ENCODE measurements at places on chromosomes 2 and 18.
A peak's percentile ranks its signal among the peaks of the same experiment; 100 is the strongest.

DNA sequence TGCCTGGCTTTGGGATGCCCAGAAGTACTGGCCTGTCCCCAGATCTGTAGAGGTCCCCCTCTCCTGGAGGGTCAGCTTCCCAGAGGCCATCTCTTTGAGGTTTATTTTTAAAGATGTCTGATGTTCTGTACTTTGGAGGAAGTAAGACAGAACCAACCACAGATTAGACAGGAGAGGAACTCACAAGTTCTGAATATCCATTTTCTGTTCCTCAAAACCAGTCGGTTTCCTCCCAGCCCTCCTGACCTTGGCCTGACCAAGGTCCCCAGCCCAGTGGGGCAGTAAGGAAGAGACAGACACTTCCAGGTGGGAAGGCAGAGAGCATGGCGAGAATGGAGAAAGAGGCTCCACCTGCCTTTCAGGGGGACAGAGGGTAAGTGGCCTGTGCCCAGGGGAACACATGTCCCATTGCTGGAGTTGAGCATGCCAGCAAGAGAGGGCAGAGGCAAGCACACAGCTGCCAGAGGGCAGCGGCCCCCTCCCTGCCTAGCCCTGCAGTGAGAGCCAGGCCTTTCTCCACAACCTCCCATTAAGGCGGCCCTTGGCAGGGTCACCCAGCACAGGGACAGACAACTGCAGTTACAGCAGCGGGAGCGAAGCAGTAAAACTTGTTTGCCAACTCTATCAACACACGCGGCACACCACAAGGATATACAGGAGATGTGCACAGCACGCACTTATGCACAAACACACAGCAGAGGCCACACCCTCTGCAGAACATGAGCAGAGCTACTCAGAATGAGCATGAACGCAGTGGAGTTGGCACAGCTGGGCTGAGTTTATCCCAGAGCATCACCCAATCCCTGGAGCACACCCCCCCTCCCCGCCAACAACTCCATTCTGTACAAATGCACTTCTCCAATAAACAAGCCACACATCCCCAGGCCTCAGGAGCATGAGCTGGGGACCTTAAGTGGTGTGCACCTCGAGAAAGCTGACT, 18.5 kb upstream of the SEMA4C start:
- peak; percentile 89 for DNase-seq

- DNase-seq: no peak
Measured at GRCh38 chr2:119066272-119066804, 92.2 kb downstream of the C1QL2 start.

DNA sequence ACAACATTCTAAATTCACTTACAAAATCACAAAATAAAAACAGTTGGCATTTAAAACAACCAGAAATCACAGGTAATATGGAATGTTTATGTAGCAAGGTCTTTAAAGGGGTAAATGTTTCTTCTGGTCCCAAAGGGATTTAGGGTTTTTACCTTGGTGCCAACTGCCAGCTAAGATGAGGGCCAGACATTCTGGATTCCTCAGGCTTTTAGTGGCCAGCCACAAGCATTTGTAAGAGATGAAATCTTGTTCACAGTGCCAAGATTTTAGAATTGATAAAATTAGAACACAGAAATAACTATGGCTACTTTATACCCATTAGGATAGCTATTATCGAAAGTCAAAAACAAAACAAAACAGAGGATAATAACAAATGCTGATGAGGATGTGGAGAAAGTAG, 60.4 kb upstream of the CDKL4 start:
- DNase-seq: no peak

GRCh38 chr2:12649602-12650400, 66.9 kb upstream of the TRIB2 start:
- DNase-seq: peak; percentile 10

DNA sequence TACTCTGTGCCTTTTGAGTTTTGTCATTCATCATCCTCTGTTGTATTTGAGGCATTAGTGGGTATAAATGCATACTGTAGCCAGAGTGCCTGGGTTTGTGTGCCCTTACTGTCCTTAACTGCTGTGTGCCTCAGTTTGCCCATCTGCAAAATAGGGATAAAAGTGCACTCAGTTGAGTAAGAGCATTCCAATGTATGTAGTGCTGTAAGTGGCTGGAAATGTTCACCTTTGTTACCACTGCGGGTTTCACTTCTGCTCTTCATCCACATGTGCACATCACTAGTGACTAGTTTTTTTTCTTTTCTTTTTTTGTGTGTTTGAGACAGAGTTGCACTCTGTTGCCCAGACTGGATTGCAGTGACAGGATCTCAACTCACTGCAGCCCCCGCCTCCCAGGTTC, 39.9 kb downstream of the PLEKHB2 start:
- DNase-seq: no peak

GRCh38 chr2:212536817-212537725, 1.5 kb downstream of the ERBB4 start:
- DNase-seq: no peak

GRCh38 chr2:204754898-204755297, 209.6 kb downstream of the PARD3B start:
- DNase-seq: no peak

- DNase-seq: no peak
Measured at GRCh38 chr2:54416166-54416813, 39.8 kb upstream of the SPTBN1 start.

DNA sequence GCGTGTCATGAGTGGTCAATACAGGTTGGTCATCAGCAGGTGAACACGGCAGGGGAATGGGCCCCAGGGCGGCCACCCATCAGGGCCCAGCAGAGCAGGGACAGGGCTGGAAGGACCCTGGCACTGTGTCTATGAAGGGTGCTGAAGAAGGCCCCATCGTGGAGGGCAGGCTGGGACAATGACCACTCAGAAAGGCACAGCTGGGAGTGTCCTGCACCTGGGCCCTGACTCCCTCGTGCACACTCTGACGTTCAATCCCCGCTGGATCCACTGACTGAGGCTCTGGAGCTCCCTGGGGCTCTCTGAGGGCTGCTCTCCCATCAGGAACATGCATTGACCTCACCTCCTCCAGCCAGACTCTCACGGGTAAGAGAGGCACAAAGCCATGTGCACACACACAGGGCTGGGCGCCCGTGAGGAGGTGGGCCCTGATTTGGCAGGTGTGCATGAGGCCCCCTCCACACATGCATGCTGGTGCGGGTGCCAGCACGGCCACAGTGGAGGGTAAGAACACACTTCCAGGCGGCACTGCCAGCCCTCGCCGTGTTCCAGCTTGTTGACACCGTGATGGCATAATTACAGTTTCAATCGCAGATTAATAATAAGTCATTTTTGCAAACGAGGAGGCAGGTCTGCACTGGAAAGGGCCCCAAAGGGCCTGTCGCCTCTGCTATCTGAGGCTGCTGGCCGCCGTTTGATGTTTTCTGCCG, 58.5 kb downstream of the SMAD7 start:
- DNase-seq: no peak

DNA sequence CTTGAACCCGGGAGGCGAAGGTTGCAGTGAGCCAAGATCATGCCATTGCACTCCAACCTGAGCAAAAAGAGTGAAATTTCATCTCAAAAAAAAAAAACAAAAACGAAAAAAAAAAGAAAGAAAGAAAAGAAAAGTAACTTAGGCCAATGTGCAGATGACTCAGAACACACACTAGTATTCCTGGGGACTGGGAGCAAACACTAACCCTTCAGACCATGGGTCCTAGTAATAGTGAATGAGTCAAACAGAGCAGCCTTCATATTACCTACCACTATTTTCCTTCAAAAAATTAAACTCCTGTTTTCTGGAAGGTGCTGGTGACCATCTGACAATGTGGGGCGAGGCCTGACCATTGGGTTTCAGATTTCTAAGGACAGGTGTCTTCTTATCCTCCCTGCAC, 253.4 kb downstream of the PIEZO2 start:
- DNase-seq: no peak

DNA sequence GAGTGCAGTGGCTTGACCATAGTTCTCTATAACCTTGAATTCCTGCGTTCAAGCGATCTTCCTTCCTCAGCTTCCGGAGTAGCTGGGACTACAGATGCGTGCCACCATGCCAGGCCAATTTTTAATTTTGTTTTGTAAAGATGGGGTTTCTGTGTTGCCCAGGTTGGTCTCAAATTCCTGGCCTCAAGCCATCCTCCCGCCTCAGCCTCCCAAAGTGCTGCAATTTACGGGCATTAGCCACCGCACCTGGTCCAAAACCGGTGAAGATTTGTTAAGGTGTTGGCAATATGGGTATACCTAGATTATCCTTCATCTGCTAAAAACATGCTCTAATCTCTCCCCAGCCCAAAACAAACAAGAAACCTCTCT, 1.3 kb upstream of the EIF2AK3 start:
- no peak for DNase-seq

- no peak for DNase-seq
Measured at GRCh38 chr2:61295981-61296380, 134.0 kb downstream of the C2orf74 start.

GRCh38 chr2:159760326-159760725, 37.7 kb downstream of the CD302 start:
- no peak for DNase-seq

DNA sequence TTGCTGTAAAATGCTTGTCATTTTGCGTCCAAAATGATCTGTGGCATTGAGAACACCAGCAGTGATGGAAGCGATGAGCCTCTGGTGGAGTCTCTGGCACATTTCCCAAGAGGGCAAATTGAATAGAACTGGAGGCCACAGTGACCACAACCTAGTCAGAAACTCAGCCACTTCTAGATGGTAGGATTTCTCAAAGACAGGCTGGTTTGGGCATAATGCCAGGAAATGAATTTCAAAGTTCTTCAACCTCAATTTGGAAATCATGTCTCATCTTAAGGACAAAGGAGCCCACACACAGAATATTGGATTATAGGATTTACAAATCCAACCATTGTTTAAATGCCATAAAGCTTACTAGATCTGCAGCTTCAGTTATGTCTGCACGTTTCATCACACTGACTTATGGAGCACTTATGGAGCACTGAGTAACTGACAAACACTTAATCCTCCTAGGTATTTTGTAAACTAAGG, 132.1 kb downstream of the COL6A3 start:
- DNase-seq: no peak

DNA sequence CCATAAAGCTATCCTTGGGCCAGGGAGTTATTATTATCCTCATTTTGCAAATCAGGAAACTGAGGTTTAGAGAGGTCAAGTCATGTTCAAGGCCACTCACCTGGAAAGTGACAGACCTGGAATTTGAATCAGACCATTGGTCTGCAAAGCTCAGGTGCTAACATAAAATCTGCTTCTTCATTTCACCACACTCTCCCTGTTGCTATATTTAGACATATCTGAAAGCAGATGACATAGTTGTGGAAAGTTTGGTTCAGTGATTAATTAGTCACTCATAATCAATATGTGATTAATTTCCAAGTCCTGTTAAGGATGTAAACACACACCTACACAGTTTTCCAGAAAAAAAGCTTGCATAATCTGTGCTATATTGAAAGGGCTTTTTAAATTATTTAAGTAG, 57.4 kb downstream of the LINC00305 start:
- DNase-seq: no peak

DNA sequence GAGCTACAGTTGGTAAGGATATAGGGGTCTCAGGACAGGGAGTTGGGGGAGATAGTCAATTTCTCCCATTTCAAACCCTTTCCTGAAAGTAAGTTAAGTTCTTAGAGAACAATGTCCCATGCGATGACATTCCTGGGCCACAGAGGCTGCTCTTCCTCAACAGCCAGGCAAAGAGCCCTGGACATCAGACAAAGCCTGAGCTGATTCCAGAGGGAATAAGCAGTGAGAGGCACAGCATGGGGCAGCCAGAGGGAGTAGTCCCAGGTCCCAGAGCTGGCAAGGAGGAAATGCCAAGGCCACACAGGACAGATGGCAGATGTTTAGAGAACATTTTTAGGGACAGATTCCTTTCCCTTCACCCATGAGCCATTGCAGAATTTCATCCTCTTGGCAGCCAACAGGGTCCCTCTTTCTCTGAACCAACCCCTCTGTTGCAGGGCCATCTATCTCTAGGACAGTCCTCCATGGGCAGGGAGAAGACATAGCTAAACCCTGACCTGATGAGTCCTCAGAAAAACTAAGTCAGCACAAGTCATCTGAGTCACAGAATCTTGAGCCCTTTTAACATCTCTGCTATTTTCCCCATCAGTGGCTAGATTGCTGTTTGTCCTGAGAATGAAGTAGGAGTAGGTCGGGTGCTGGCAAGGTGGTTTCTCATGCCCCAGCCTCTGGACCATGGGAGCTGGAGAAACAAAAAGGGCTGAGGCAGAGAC, 81.6 kb upstream of the STPG4 start:
- DNase-seq: no peak

DNA sequence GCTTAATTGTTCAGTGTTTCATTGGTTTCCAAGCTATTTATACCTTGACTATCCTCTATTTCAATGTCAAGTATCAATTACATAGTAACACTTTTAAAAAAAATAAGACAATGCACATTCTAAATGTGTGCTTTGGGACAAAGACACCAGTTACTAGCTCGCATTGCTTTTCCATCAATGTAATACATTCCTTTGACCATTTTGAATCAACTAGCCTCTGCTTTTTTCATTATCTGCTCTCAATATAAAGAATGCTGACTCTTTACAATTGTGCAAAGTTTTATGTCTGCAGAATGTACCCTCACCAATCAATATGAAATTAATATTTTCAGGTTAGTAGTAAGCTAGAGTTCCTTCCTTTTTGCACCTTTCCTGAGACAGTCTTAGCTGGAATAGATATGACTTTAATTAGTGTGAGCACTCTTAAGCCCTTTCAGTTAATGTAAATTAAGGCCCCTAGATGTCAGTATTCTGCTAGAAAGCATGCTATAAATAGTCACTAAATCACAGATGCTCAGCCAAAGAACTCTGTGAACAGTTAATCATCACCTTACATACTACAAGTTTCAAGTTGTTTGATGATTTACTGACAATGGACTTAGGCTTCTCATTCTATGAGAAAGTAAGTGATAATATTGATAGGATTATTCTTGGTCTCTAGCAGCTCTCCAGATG, 413.6 kb downstream of the PTH2R start:
- no peak for DNase-seq

DNA sequence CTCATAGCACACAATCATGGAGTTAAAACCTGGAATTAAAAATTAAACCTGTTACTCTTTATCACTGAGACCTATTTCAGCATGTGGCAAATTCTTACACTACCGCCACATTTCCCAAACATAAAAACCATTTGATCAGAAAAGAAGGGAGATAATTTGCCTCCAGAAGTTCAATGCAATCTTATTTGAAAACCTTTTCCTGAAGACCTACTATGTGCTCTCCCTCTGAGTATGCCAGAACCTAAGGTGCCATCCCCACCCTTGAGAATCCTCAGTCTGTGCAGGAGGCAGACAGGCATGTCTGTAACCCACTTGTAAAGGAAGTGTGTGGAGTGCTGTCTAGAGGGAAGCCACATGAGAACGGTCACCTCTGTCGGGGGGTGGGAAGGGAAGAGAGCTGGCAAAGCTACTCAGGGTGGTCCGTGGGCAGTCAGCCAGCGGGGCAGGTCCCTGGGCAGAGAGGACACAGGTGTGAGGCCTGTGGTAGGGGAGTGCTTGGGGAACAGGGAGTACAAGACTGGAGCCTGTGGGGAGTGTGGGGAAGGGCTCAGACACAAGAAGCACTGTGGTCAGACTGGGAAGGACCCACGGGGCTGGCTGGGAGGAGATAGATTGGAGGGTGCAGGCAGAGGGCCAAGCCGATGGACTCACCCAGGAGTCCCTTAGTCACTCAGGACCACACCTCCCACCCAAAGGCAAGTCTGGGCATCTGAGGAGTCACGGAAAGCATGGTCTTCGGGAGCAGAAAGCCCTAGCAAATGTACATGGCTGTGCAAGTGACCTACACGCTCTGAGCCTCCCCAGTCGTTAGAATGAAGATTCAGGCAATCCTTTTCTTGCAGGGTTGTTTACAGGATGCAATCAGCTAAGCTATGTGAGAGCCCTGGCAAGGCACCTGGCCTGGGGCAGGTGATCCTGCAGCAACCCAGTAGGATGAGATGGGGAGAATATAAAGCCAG, 22.8 kb downstream of the CRACDL start:
- DNase-seq: no peak
